ENCODE measurements at places on chromosomes 1 and 21.
A peak's percentile ranks its signal among the peaks of the same experiment; 100 is the strongest.

- DNase-seq = no peak
These were observed 15.3 kb upstream of the AHCYL1 start for GRCh38 chr1:109969146-109969829.

DNA sequence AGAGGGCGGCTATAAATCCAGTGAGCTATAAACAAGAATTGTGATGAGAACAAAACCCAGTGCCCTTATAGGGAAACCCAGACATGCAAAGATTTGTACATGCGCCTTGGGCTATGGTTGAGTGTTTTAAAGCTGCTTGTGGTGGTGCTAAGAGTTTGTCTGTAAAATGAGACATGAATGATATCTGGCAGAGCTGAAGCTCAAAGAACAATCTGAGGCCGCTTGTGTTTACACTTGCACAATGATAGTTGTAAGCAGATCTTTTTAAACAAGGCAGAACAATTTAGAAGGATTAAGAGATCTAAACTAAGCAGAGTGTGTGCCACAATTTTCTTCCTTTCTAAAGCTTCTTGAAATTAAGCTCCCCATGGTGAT, 80.4 kb upstream of the ADAMTS5 start:
- no peak for DNase-seq

DNA sequence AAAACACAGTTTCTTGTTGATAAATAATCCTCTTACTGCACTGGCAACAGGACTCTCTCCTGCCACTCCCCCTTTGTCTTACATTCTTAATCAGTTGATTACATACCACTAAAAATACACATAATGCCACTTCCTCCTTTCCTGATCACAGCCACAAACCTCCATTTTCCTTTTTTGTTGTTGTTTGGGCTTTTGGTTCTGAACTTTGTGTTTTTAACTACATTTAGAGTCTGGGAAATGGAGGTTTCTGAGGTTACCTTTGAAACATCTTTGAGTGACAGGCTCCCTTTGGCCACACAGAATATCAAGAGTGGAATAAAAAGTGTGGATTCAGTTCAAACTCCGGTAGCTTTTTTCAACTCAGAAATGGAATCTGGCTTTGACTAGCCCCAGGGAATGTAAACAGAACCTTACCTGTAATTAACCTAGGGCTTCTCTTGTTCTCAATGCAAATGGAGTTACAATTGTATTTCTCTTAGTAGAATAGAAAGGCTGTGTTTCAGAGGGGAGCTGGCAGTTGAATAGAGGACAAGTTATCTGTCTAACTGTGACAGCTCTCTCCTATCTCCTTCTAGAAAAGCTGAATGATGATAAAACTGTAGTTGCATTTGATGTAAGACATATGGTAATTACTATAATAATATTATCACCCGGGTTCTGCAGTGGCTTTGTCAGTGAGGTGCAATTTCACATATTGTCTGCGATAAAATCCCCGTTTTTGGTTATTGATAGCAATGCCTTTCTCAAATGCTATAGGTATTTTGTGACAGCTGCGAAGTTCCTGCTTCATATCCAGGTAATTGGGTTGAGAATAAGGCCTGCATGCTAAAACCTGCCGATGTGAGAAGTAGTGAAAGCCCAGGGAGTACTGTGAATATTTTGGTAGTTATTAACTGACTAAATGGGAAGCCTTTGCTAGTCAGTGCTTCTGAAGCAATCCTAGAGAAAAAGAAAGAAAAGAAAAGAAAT, 66.9 kb downstream of the ST6GALNAC5 start:
- DNase-seq = no peak

DNA sequence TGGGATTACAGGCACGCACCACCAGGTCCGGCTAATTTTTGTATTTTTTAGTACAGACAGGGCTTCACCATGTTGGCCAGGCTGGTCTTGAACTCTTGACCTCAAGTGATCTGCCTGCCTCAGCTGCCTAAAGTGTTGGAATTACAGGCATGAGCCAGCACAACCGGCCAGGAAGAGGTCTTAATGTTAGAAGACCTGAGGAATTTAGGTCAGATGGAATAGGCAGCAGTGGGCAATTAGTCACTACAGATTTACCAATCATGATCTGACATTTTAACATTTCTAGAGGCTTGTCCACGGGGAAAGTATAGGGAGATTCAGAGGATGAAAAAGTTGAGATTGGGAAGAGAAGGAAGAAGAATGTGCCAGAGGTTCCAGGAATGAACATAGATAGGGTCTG, 8.9 kb upstream of the APP start:
- DNase-seq = no peak

DNA sequence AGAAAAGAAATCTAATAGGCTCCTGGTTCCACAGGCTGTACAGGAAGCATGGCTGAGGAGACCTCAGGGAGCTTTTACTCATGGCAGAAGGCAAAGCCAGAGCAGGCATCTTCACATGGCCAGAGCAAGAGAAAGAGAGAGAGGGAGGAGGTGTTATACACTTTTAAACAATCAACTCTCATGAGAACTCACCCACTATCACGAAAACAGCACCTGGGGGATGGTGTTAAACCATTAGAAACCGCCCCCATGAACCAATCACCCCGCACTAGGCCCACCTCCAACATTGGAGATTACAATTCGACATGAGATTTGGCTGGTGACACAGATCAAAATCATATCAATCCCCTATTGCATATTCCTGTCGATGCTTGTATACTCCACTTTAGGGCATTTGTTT, 93.5 kb downstream of the MRPL39 start:
- no peak for DNase-seq

DNA sequence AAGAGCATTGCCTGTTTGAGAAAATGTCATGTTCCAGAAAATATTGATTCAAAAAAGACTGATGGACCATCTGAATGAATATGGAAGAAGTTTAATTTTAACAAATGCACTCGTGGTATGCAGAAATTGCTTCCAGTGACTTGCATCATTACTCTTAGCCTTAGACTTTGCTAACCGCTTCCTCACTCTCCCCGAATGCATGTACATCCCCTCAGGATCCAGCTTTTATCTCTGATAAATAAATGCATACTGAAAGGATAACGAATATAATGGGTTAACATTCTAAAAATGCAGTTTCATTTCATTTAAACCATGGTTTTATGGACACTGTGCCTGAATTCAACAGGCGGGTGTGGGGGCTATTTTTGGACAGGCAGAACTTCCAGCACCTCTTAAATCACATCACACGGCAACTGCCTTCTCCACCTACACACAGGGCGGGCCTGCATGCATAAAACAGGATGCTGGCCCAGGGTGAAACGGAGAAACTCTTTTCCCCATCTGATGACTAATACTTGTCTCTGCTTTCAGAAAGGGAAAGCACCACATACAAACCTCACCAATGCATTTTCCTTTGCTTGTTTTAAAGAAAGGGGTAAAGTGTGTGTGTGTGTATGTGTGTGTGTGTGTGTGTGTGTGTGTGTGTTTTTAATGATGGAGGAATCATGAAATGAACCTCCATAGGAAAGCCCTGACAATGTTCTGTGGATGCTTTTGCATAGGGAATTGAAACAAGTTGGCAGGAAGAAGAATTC, 48.7 kb downstream of the SPAG17 start:
- DNase-seq = peak; percentile 62

- DNase-seq = no peak
These were observed 687 bp upstream of the SEMA6C start for GRCh38 chr1:151147132-151147503.

GRCh38 chr1:169044296-169044695, 62.2 kb upstream of the ATP1B1 start:
- DNase-seq = peak; percentile 21

GRCh38 chr1:224482619-224483018, 48.0 kb upstream of the WDR26 start:
- DNase-seq = no peak

- no peak for DNase-seq
These were observed 7.7 kb downstream of the CFAP298 start for GRCh38 chr21:32604464-32604863.

GRCh38 chr1:211329764-211330201, 3.1 kb downstream of the TRAF5 start:
- DNase-seq = peak; percentile 40

- no peak for DNase-seq
These were observed 33.2 kb upstream of the FAM163A start for GRCh38 chr1:179709841-179710329.

DNA sequence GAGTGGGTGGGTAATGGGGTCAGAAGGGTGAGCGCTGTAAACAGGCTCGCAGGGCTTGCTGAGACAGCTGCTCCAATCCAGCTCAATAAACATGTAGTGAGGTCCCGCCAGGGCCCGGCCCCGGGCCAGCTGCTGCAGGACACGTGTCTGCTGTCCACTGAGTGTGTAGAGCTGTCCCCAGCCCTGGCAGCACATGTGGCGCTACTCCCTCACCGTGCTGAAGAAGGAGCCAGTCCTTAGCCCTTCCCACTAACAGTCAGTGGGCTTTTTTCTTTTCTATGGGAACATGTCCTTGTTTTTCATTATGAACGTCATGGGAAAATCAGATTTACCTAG, 78.9 kb upstream of the C1orf174 start:
- DNase-seq = no peak

DNA sequence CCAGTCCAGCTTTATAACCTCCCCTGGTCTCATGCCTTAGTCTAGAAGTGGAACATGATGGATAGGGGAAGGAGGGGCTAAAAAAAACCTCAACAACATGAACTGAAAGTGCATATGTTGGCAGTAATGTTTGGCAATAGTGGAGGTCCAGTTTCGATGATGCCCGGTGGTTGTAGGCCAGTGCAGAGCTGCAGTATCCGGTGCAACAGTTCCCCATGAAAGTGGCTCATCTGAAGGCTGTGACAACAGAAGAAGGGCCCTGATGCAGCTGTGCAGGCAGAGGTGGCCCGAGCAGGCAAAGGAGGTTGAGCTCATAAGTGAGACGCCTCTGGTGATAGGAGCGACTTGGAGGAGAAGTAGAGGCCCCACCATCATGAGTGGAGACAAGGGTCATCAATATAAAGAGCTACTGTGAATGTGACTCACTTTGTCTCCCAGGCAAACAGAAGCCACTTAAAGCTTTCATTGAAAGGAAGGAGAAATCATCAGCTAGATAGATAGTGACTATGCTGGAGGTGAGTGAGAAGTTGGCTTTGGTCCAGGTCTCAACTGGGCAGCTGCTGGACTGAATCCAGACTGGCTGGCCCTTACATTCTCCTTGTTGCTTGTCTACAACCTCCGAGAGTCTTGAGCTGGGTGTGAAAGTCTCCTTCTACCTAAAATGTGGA, 10.2 kb upstream of the CREG1 start:
- no peak for DNase-seq

- DNase-seq = no peak
These were observed 275.2 kb upstream of the NEGR1 start for GRCh38 chr1:72557446-72558049.

DNA sequence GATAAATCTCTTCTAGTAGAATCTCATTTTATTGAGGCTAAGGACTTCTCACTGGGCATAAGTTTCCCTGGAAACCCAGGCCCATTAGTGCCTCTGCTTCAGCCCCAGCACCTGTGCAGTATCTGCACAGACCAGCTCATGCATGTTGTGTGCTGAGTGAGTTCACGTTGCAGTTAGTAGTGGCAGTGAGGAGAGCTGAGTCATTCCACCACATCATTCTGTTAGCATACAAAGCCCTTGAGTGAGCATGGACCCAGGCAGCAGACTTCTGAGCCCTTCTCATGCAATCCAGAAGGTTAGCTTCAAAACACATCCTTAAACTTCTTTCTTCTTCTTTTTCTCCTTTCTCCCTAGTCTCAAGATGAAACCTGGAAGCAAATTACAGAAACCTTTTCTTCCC, 45.8 kb upstream of the NTPCR start:
- DNase-seq = peak; percentile 35

- DNase-seq = no peak
These were observed 20.0 kb downstream of the KRTAP19-8 start for GRCh38 chr21:31018232-31018631.

DNA sequence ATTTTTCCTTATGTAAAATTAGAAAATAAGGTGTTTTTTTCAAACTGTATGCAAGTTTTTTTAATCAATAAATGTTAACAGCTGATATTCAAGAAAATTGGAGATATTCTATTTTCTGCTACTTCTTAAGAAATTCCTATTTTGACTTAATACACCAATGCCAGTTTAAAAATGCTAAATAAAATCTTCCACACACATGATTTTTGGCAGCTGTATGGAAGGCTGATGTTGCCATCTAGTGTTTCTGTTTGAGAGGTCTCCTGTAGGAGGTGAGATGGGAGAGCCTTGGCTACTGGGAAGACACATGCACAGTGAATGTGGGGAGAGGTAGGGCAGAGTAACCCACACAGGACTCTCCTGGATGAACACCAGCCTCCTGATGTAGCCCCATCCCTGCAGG, 29.2 kb upstream of the OR2B11 start:
- DNase-seq = peak; percentile 72

DNA sequence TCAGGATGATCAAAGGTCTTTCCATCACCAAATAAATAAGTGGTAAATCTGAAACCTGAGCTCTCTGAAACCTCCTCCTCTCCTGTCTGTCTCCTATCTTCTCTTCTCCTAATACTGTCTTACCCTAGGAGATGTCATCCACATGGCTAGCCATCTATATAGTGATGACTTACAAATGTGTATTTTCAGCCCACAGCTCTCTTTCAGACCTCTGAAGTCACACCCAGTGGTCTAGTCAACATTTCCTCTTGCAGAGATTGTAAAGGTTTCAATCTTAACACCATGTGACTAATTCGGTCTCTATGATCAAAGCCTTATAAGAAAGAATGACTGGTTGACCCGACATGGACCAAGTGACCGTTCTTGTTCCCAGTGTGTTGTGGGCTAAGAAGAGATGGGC, 63.1 kb upstream of the DPT start:
- peak; percentile 19 for DNase-seq

GRCh38 chr1:152034654-152035538, 1.9 kb downstream of the S100A11 start:
- DNase-seq = peak; percentile 71

GRCh38 chr1:39205102-39205780, 746 bp downstream of the MACF1 start:
- peak; percentile 49 for DNase-seq

DNA sequence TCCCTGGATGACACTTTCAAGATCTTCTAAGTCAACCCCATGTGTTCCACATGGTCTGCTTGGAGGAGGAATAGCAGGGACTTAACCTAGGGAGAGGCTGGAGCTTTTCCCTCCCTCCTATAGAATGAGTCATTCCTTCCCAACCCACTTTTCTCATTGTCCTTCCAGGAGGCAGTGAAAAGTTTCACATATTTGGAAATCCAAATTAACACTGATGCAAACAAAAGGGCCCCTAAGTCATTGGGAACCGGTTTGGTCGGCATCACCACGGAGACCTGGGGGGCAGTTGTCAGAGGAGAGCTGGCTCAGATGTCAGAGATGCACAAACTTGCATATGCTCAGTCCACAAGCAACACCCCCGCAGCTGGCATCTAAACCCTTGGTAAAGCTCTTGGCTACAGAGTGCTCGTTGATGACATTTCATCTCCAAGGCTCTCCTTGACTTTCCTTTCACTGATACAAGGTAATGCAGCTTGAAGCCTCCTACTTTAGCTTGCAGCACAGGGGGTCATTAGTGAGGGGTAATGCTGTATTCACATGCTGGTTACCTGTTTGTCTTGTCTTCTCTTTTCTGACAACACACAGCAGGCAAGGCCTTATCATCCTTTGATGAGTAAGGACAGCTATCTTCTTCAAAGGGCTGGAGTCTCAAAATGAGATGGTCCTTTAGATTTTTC, 12.3 kb upstream of the LRRC8D start:
- no peak for DNase-seq
